ENCODE measurements at places on chromosomes 2 and 18. TPM values are rescaled to one million over a fixed set of nuclear protein-coding genes. Genes with fewer than 3 reads are reported as not detected.

GRCh38 chr2:19021100-19021476 lies 337.3 kb downstream of the OSR1 start:
- no peak for DNase-seq

- peak; percentile 81 for DNase-seq
Observed at GRCh38 chr2:134120733-134121630, 132.9 kb upstream of the MGAT5 start.

DNA sequence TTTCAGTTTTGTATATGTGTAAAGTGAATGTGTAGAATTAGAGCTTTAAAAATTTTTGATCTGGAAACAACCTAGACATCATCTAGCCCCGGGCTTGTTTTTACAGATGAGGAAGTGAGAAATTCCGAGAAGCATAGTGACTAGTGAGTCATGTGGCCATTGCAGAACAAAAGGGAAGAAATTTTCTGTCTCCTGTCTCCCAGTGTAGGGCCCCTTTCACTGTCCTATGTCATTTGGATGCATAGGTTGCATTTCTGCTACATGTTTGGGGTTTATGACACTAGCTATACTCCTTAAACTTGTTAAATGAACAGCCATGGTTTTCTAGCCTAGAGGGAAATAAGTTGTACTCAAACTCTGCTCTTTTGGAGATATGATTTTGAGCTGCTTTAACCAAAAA lies 84.6 kb downstream of the PLCL1 start:
- DNase-seq = peak; percentile 60

- DNase-seq = no peak
Observed at GRCh38 chr2:241258505-241259280, 56.8 kb downstream of the HDLBP start.

GRCh38 chr2:128324897-128325410 lies 6.3 kb upstream of the HS6ST1 start:
- no peak for DNase-seq

- no peak for DNase-seq
Observed at GRCh38 chr2:42562474-42563144, 5.8 kb upstream of the MTA3 start.

DNA sequence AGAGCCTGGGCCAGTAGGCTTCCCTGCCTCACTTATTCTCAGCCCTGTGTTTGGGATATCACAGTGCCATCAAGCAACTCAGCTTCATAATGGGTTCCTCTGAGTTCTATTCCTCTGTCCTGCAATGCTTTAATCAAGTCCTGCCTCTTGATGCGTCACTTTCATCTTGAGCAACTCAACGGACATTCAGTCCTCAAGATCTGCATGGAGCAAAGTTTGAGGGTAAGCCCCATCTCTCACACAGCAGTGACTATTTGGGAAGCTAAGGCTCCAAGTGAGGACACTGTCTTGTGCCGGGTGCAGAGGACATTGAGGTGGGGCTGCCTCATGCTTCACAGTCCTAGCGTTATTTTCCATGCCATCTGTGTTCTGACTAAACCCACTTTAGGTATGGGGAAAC lies 50.9 kb upstream of the PLB1 start:
- no peak for DNase-seq

Gene ESCO1
- total RNA-seq = 56.1 TPM

DNA sequence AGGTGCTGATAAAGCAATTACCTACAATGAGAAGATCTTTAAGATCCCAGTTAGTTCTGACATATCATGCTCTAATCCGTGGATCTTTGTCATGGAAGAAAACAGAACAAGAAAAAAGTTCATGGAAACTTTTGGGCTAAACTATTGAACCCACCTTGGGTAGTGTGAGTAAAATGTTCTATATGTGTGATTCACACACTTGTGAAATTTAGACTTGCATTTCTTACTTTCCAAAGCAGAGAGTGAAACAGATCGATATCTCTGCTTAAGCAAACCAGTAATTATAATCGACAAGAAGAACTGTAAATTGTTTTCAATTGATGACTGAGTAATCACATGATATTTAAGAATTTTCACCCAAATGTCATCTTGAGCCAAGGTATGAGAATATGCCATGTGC lies 214.2 kb downstream of the HRH4 start:
- no peak for DNase-seq

Gene GAD1
- 0.47 TPM for total RNA-seq

DNA sequence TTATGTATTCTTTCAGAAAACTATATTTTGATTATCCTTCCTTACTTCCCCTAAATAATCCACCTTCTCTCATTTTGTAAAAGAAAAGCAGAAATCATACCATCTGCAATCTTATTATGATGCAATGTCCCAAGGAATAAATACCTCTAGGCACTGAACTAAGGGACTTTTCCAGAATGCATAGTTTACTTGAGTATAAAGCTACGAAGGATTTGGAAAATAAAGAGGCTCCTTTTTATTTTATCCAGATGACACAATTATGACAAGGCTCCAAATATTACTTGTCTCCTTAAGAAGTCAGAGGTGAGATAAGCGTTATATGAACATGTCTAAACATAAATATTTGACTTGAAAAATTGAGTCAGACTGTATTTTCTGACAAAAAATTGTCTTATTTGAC lies 72.1 kb downstream of the COL3A1 start:
- no peak for DNase-seq

DNA sequence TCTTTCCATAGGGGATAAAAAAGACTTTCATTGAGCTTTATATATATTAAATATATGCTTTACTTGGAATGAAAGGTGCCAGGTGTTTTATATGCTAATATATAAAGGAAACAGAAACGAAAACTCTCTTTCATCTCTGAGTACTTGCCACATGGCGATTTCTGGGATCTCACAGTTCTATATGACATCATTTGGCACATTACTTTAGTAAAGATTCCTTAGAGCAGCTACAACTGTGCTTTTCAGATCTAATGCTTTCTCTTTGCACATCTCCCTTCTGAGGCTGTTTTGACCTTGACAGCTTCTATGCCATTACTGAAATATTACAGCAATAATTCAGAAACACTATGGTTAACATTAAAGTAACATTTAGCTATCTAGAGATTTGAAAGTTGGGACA lies 1082.9 kb upstream of the CDH2 start:
- no peak for DNase-seq

DNA sequence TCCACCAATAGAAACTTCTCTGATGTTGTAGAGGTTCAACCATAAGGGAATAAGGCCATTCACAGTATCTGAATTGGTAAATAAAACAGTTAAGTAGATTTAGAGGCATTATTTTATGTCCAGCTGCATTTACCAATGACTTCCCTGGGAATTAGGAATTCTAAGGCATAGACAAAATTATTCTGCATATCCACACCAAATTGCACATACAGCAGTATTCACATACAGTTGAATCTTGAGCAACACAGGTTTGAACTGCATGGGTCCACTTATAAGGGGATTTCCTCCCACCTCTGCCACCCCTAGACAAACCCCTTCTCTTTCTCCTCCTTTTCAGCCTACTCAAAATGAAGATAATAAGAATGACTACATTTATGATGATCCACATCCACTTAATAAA lies 54.4 kb downstream of the COL5A2 start:
- DNase-seq = no peak

DNA sequence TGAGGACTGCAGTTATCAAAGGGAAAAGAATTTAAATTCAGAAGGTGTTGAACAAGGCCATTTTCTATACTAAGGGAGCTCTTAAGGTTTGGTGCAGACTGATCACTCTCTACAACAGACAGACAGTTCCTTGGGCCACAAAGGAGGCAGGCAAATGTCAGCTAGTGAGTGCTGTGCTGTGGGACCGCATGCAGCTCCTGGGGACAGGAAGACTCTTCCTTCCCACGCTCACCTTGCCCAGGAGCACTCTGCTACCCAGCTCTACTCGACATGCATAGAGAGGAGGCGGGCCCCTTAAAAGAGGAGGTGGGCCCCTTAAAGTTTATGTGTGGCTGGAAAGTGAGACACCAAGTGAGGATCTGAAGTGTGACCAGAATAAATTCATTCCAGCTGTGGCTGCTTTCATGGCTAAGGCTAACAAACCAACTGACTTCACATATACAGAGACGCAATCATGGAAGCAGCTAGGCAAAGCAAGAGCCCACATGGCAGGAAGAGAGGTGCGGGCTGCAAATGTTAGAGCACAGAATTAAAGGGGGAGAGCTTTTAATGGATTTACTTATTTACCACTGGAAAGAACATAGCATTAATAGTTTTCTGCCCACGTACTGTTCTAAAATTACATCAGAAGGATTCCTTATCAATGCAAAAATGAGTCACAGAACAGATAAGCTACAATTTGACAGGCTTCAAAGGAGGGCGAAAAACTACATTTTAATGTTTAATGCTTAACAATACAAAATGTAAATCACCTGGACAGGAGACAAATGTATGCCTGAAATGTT lies 101.4 kb upstream of the RNU4ATAC start:
- no peak for DNase-seq

Gene CCDC142
- 12.3 TPM for total RNA-seq

GRCh38 chr18:596288-596881 lies 403 bp upstream of the CLUL1 start:
- peak; percentile 85 for DNase-seq

- peak; percentile 94 for DNase-seq
Observed at GRCh38 chr18:47254341-47254939, 3.0 kb upstream of the SKOR2 start.

Gene NR4A2
- 0.85 TPM for total RNA-seq

GRCh38 chr2:220090050-220090449 lies 462.6 kb downstream of the SLC4A3 start:
- DNase-seq = no peak

GRCh38 chr2:131029812-131030211 lies 63.4 kb downstream of the FAM168B start:
- DNase-seq = no peak

DNA sequence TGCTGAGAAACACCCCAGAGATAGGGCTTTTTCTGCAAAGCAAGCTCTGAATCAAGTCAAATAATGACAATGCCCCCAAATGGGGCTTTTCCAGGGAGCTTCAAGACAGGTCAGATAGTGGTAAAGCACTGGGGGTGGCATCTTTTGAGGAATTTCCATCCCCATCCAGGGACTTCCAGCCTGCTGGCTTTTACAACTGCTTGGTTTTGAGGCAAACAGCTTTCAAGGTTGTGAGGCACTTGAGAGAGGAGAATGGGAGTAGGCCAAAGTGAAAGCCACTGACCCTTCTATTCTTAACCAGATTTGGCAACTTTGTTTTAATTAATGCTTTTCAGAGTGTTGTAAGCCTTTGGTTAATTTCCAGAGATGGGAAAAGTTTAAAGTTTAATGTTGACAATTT lies 762.0 kb upstream of the POU3F3 start:
- DNase-seq = peak; percentile 35

Gene APCDD1
- 1.0 TPM for total RNA-seq

DNA sequence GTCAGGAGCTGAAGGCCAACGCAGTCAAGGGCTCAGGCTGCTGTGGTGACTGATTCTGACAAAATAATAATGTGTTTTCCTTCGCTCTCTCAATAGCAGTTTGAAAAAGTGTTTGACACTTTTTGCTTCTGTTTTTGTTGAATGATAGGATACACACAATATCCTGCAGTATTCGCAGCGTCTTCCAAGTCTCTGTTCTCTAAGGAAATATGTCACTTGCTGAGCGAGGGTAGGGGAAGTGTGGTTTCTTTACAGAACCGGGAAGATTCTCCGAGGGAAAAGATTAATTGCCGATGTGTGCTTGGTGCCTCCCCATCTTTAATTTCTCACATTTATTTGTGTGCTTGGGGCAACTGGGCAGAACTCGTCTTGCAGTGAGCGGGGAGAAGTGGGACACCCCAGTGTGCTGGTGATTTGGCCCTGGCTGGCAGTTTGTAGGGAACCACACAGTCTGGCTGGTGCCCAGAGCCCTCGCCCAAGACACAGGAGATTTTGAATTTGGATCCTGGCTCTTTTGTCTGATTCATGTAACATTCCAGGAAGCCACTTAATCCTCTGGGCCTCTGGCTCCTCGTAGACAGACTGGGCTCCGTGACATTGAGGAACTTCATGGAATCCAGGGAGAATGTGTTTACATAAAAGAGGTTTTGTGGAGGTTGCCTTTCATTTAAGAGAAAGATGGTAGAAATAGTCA lies 169.4 kb downstream of the LDLRAD4 start:
- no peak for DNase-seq

DNA sequence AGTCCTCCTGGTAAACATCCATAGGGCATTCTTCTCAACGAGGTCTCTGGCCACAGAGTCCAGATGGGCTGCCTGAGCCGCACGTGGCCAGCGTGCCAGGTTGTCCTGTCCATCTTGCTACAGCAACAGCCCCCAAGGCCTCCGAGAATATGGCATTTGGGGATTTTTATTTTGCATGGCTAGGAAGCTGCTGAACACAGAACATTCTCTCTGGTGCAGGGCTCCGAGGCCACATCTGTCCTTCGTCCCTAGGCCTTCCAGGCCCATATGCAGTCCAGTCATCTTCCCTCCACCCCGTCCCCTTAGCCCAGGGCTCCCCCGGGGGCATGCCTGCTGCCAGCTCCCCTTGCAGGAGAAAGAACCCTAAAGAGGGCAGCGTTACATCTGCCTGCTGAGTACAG lies 2.3 kb downstream of the HDAC4 start:
- no peak for DNase-seq

- DNase-seq = no peak
Observed at GRCh38 chr2:163247847-163248220, 409.3 kb upstream of the KCNH7 start.

DNA sequence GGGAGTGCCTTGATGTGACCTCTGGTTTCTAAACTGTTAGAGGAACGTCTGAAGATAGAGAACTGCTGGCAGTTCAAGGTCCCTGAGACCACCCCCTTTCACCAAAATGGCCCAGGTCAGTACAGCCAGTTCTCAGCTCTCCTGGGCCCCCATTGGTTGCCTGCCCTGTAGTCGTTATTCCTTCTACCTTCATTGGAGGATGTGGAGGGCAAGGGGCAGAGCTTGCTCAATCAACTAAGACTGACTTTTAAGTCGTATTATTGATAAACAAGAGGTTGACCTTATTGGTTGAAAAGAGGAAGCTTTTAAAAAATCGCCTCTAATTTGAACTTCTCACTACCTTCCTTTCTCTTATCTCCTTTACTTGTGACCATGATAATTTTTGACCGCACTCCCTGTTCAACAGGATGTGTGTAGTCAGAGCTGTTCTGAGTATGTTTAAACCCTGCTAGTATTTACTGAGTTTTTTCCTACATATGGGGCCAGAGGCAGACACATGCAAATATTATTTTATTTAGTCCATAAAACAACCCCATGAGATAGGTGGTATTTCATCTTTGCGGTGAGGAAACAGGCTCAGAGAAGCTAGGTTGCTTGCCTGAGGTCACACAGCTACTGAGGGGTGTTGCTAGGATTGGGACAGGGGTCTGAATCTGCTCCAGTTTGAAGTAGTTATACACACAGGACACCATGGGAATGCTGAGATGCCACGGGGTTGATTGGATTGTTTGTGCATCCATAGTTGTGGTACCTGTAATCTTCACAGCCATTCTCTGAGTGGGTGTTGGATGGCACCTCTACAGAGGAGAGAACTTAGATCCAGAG lies 65.9 kb downstream of the TMEM247 start:
- no peak for DNase-seq

- no peak for DNase-seq
Observed at GRCh38 chr18:71301596-71301995, 1012.8 kb downstream of the SOCS6 start.

GRCh38 chr2:68775272-68775842 lies 40.7 kb downstream of the ARHGAP25 start:
- DNase-seq = no peak

Measured in GM23338 (cell line).